ENCODE measurements at places on chromosomes 1 and 21.

GRCh38 chr1:38004284-38005108 lies 818 bp downstream of the FHL3 start:
- DNase-seq, result no peak

DNA sequence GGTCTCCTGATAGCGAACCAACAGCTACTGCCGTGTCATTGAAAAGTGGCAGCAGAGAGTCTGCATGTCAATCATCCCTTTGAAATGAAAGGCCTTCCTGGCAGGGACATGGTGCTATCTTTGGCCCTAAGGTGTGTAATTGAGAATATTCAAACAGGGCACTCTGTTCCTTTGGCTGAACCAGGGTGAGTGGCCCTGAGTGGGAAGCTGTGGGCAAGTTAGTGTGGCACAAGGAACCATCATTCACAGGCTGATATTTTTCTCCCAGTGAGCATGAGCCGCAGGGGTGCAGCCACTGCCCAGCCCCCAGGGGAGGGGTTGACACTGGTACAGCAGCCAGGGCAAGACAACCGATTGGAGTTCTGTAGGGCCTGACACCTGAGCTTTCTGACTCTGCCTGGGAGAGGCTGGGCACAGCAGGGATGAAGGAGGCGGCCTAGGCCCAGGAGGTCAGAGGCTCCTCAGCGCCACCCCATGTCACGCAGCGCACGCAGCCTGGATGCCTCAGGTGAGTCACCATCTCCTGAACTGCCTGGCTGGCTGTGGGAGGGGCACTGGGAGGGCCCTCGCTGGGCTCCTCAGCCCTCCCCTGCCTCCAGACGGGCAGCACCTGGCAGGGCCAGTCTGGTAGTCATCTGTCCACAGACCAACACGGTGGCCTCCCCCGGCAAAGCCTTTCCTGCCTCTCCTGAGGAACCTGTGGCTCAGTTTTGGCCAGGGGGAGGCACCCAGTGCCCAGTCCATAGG lies 13.2 kb downstream of the QSOX1 start:
- DNase-seq, result no peak

DNA sequence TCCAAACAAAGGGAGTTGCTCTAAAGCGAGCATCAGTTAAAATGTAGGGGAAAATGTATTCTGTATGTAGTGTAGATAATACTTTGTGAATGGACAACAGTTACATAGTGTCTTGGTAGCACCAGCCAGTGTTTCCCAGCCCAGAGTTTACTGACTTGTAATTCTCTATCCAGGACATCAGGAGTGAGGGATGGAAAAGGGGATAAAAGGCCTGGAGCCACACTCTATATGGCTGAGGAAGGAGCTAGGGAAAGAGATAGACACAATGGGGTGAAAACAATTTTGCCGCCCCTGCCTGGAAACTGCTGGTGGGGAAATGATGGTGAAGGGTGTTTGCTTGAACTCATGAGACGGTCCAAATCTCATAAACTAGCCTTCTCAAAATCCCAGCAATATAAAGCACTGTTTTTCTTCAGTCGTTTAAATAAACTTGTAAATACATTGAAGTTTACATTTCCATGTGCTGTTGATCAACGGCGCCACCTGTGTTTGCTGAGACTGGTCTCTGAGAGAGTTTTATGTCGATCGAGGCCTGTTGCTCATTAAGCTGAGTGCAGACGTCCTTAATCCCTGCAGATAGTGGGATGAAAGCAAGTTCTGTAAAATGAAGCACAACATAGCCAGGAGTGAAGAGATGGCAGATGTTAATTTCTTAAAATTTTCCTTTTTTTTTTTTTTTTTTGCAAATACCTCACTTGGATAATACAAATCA lies 27.9 kb upstream of the AGO1 start:
- no peak for DNase-seq

DNA sequence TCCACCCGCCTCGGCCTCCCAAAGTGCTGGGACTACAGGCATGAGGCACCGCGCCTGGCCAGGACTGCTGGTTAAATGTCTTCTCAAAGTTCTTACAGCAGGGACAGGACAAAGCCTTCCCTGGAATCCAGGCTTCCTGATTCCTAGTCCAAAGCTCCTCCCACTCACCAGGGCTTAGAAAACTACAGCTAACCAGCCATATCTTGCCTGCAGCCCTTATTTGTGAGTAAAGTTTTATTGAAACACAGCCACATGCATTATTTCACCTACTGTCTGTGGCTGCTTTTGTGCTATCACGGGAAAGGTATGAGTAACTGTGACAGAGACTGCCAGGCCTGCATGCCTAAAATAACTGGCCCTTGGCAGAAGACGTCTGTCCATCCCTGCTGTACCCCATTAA lies 24.4 kb downstream of the TMCO4 start:
- no peak for DNase-seq

DNA sequence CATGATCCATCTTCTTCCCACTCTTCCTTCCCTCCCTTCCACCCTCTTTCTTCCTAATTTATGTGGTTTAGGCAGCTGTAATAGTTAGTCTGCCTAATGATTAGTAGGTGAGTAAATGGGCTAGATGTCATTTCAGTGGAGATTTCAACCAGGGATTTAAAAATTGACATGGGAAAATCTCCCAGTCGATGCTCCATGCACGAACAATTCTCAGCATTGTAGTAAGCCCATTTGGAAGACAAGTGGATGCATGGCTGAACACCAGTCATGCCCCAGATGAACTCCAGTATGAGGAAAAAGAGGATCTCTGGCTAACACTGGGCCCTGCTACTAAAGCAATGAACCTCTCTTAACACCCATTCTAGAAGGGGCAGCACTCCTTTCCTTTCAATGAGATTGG lies 25.3 kb downstream of the CHI3L2 start:
- no peak for DNase-seq

DNA sequence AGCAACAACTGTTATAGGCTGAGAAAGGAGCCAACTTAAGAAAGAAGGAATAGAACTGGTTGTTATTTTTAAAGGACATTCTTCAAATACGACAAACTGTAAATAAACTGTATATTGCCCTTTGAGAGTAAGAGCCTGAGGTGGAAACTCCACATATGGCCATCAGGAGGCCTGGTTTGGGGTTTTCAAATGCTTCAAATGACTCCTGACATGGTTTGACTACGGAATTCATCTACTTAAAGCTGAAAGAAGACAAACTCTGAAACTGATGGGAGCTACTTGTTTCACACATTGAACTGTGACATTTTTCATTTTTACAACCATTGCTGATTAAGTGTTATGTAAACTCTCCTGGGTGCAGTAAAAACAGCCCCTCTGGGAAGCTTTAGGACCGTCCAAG lies 59.8 kb downstream of the NGF start:
- no peak for DNase-seq

- DNase-seq, result no peak
These were observed 49.3 kb downstream of the DOP1B start for GRCh38 chr21:36205962-36206361.

GRCh38 chr1:205451759-205452164 lies 4.1 kb downstream of the BLACAT1 start:
- no peak for DNase-seq

GRCh38 chr1:75529488-75529887 lies 81.4 kb downstream of the SLC44A5 start:
- no peak for DNase-seq

DNA sequence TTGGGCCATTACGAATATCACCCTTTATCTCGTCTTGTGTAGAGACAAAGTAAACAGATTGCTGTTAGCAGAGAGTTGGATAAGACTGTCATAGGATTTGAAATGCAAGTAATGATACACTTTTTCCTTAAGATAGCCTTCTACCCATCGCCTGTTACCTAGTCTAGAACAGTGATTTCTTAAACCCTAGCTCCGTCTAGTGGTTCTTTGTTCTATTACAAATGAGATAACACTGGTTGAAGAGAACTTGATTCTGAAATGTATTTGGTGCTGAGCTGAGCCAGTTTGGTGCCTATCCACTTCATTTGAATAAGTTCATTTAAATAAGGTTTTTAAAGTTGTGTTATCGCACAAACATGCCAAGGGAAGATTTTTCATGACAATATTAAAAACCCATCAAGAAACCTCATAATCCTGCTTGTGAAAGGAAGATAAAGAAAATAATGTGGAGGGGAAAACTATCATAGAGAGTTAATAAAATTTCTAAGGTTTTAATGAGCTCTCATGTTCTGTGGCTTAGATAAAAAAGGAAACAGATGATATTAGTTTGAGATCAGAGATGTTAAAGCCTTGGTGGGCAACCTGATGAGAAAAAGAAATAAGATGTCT lies 1.5 kb upstream of the KCNH1 start:
- DNase-seq, result no peak

DNA sequence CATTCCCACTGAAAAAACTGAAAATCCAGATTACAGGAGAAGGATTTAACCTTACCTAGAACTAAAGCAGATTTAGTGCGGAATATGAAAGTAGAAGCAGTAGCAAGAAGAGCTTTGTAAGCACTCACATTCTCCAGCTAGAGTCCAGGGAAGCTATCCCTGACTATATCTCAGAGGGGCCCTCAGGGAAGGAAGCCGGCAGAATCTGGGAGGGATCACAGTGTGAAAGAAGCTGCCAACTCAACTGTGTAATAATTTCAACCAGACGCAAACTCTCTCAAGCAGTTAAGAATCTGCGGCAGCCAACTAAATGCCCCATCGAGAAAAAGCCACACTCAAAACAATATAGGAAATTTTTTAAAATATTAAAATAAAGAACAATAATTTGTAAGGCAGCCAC lies 163.8 kb downstream of the EIF4G3 start:
- DNase-seq, result no peak

DNA sequence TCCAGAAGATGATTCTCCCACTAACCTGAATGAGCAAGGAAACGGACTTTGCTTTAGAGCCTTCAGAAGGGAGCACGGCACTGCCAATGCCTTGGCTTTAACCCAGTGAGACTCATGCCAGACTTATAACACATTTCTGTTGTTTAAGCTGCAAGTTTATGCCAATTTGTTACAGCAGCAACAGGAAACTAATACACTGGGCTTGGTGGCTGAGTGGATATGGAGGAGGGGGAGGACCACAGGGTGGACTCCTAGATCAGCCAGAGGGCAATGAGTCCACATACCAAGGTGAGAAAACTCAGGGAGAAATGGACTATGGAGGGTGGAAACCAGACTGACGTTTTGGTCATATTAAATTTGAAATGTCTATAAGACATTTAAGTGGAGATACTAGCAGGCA lies 156.2 kb upstream of the KCNJ6 start:
- DNase-seq, result no peak

- DNase-seq, result no peak
These were observed 3.0 kb upstream of the DMRTA2 start for GRCh38 chr1:50426108-50426700.

DNA sequence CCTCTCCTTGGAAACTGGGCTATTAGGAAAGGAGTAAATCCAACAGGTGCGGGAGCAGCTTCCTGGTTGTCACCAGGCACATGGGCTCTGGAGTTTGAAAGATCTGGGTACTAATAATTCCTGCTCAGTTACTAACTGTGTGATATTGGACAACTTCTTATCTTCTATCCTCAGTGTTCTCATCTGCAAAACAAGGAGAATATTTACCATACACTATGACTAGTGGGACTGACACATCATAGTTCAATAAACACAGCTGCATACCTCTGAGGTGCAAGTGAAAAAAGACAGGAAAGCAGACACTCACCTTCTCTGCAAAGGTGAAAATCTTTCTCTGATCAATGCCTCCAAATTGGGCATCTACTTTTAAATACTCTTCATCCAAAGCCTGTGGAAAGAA lies 19.7 kb downstream of the YARS1 start:
- no peak for DNase-seq

- no peak for DNase-seq
These were observed 29.1 kb upstream of the CAPZB start for GRCh38 chr1:19514391-19514831.

GRCh38 chr1:3915551-3916121 lies 15.6 kb upstream of the C1orf174 start:
- no peak for DNase-seq

GRCh38 chr1:111666828-111667227 lies 47.2 kb downstream of the RAP1A start:
- no peak for DNase-seq

- DNase-seq, result no peak
These were observed 122.1 kb downstream of the TRABD2B start for GRCh38 chr1:47875036-47875435.

DNA sequence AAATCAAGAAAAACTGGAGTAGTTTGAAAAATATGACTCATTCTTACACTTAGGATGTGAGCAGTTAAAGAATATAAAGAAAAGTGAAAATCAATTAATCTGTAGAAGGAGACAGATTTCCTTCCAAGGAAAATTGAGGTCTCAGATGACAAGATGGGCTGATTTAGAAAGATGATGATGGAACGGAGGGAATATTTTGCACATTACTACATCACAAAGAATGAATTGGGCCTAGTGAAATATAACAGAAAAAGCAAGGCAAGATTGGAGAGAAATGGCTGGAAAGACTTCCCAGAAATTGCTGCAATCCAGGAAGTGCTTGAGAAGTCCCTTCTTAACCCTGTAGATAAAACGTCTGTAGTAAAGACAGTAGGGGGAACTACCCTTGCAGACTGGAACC lies 169.1 kb upstream of the SYT6 start:
- no peak for DNase-seq

- DNase-seq, result no peak
These were observed 17.8 kb upstream of the OVAAL start for GRCh38 chr1:180540697-180541594.

- peak; percentile 57 for DNase-seq
These were observed 100.9 kb upstream of the RUNX3 start for GRCh38 chr1:25030674-25031589.

GRCh38 chr21:14864211-14865021 lies 200.4 kb downstream of the NRIP1 start:
- no peak for DNase-seq

GRCh38 chr1:198655459-198656121 lies 16.8 kb downstream of the PTPRC start:
- DNase-seq, result no peak

- DNase-seq, result no peak
These were observed 278.4 kb downstream of the PTPRC start for GRCh38 chr1:198917226-198917625.

- DNase-seq, result no peak
These were observed 84.0 kb downstream of the IGSF21 start for GRCh38 chr1:18191481-18192155.

DNA sequence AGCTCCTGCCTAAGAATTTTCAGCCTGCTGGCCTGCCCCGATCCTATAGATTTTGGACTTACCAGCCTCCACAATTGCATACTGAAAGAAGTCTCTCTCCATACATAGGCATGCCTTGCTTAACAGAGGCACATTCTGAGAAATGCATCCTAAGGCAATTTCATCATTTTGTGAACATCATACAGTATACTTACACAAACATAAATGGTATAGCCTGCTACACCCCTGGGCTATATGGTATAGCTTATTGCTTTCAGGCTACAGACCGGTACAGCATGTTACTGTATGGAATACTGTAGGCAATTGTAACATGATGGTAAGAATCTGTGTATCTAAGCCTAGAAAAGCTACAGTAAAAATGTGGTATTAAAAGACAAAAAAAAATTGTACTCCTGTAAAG lies 174.7 kb downstream of the NRIP1 start:
- DNase-seq, result no peak

DNA sequence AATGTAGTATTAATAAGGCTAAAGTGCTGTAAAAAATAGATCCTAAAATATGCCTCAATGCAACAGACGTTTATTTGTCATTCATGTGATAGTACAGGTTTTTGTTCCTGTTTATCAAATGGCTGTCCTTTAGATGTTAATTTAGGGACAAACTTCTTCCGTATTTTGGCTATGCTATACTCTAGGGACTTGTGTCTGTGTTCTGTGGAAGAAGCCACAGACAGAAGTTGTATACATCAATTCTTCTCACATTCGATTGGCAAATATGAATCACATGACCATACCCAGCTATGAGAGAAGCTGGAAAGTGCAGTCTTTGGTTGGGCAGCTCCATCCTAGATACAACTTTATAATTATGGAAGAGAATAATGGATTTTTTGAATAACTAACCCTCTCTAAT lies 232.7 kb upstream of the SNX7 start:
- no peak for DNase-seq
